Mesothelial cell of epicardium (in vitro differentiated cells): ENCODE measurements at places on chromosomes 7 and 10. TPM values are rescaled to one million over a fixed set of nuclear protein-coding genes. Genes with fewer than 3 reads are reported as not detected.

DNA sequence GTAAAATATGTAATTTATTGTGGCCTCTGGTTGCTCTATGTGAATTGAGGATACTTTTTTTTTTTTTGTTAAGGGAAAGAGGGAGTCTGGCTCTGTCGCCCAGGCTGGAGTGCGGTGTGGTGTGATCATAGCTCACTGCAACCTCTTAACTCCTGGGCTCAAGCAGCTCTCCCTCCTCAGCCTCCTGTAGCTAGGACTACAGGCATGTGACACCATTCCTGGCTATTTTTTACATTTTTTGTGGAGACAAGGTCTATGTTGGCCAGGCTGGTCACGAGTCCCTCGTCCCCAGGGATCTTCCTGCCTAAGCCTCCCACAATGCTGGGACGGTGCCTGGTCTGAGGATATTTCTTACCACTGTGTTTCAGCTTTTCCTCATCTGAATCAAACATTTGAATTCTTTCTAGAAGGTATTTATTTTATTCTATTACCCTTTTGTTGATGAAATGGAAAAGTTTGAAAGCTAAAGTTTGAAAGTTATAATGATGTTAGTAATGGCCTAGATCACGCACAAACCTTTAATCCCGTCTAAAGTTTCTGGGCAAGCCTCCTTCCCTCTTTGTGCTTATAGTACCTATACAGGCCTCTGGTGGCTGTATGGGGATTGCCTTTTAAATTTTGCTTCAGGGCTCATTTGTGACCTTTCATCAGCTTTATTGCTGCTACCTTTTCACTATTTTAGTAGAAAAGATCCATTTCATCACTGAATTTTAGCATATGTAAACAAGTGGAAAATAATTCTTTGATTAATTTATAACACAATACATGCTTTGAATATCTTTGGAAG, 2.0 kb downstream of the IFRD1 start:
- H3K36me3 ChIP-seq: peaks cover 7% of the 10 kb centered on the region
- no peak for DNase-seq
- H3K4me1 ChIP-seq: peaks cover 38% of the 10 kb centered on the region
- H3K4me3 ChIP-seq: peak overlapping the region; percentile 98

- H3K27me3 ChIP-seq: no peaks in the 10 kb centered on the region
- H3K36me3 ChIP-seq: no peaks in the 10 kb centered on the region
- no peak overlapping the region for H3K4me3 ChIP-seq
- no peak overlapping the region for H3K27ac ChIP-seq
- H3K4me1 ChIP-seq: no peaks in the 10 kb centered on the region
Observed at GRCh38 chr7:133458688-133459087, 205.8 kb downstream of the EXOC4 start.

DNA sequence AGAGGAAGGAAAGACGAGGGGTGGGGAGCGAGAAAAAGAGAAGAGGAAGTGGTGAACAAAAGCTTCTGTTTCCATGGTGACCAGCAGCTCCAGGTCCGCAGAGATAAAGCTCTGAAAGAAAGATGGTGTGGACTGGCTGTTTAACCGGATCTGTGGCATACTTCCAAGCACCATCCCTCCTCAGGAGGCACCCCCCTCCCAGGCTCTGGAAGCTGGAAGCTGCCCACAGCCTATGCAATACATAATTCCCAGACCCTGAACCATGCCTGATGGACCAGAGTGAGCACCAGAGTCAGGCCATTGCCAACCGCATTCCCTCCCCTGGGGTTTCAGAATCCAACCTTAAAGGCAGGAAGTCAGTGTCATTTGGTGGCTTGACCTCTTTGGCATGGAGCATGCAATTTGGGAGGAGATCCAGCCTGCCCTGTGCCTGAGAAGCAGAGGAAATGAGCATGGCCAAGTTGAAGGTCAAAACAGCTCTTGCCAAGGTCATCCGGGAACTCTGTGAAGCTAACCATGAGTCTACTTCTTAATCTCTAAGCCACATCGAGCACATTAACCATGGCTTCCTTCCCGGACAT, 22.2 kb upstream of the CPXM2 start:
- peaks cover 43% of the 10 kb centered on the region for H3K27me3 ChIP-seq
- no peak overlapping the region for H3K27ac ChIP-seq
- peaks cover 30% of the 10 kb centered on the region for H3K4me1 ChIP-seq
- H3K36me3 ChIP-seq: no peaks in the 10 kb centered on the region

The INA gene
- total RNA-seq: 1.1 to 1.2 TPM (median 1.2 TPM) in 3 replicates

DNA sequence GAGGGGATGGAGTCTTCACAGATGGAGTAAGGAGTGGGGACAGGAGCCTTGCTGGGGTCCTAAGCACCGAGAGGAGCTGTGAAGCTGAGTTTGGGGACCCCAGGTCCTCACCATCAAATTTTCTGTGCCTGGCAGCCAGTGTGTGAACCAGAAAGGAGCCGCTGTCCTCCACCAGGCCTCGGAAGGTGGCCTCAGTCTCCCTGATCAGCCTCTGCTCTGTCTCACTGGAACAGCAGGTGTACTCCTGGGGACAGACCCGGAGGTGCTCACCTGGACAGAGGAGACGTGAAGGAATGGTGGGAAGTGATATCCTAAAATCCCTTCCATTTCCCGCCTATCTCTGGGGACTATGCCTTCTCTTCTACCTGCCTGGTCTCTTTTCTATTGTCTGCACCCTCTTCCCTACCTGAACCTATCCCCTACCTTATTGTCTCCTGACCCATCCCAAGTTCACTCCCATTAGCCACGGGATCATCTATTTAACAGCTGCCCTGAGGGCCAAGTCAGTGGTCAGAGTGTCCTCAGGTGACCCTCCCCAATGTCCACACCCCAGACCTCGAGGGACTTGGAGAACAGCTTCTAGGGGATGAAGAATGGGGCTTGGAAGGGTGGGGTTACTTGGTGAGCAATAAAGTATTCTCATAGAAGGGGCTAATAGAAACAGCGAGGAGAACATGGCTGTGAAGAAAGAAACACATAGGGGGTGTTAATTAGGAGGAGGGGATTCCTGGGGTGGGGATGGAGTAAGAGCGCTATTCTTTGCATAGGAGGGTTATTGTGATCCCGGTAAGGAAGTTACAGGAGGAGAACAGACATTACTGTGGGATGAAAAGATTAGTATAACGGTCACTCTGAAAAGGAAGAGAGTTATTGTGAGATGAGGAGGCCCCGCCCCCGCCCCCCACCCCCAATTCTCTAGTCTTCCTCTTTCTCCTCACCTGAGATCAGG, 811 bp downstream of the GPC2 start:
- H3K27ac ChIP-seq: no peak overlapping the region
- H3K4me1 ChIP-seq: peaks cover 18% of the 10 kb centered on the region
- peak overlapping the region; percentile 90 for H3K4me3 ChIP-seq
- H3K27me3 ChIP-seq: peaks cover 3% of the 10 kb centered on the region
- DNase-seq: no peak

GRCh38 chr10:120365872-120366271, 91.2 kb upstream of the PLPP4 start:
- H3K36me3 ChIP-seq: no peaks in the 10 kb centered on the region
- H3K4me3 ChIP-seq: no peak overlapping the region
- no peak for DNase-seq
- H3K27me3 ChIP-seq: peaks cover 77% of the 10 kb centered on the region
- no peaks in the 10 kb centered on the region for H3K4me1 ChIP-seq

- H3K27me3 ChIP-seq: peaks cover 12% of the 10 kb centered on the region
- H3K27ac ChIP-seq: no peak overlapping the region
- peaks cover 17% of the 10 kb centered on the region for H3K4me1 ChIP-seq
- no peaks in the 10 kb centered on the region for H3K36me3 ChIP-seq
Observed at GRCh38 chr7:148914208-148914777, 30.2 kb upstream of the EZH2 start.

- no peak for DNase-seq
- H3K27ac ChIP-seq: no peak overlapping the region
- H3K4me1 ChIP-seq: peaks cover 6% of the 10 kb centered on the region
Observed at GRCh38 chr7:1839701-1840100, 169.6 kb downstream of the ELFN1 start.

The SPDYE9 gene
- 0.11 to 0.18 TPM in 2 of 3 replicates, not detected in the other for total RNA-seq

The MMRN2 gene
- total RNA-seq: 6.5 to 9.8 TPM (median 7.2 TPM) in 3 replicates

- no peak overlapping the region for H3K4me3 ChIP-seq
- H3K4me1 ChIP-seq: no peaks in the 10 kb centered on the region
- no peaks in the 10 kb centered on the region for H3K36me3 ChIP-seq
- no peak for DNase-seq
- no peak overlapping the region for H3K27ac ChIP-seq
Observed at GRCh38 chr7:12749069-12749468, 61.6 kb downstream of the ARL4A start.

DNA sequence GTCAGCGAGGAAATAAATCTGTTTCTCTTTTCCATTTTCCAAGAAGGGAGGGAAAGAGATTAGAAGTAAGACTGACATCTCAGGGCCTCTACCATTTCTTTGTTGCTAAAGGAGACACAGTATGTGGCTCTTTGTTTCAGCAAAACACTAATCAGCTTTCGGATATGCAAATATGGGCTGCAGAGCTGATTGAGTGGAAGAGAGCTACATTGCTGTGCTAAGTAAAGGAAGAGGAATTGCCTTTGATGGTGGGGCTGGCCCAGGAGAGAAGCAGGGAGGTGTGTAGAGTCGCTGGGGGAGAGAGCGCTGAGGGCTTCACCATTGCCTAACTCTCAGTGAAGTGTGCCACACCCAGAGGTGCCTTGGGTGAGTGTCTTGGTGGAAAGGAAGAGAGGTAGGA, 284.8 kb downstream of the SDK1 start:
- H3K36me3 ChIP-seq: peaks cover 1% of the 10 kb centered on the region
- DNase-seq: no peak
- no peak overlapping the region for H3K4me3 ChIP-seq
- H3K4me1 ChIP-seq: peaks cover 3% of the 10 kb centered on the region
- H3K27ac ChIP-seq: no peak overlapping the region

DNA sequence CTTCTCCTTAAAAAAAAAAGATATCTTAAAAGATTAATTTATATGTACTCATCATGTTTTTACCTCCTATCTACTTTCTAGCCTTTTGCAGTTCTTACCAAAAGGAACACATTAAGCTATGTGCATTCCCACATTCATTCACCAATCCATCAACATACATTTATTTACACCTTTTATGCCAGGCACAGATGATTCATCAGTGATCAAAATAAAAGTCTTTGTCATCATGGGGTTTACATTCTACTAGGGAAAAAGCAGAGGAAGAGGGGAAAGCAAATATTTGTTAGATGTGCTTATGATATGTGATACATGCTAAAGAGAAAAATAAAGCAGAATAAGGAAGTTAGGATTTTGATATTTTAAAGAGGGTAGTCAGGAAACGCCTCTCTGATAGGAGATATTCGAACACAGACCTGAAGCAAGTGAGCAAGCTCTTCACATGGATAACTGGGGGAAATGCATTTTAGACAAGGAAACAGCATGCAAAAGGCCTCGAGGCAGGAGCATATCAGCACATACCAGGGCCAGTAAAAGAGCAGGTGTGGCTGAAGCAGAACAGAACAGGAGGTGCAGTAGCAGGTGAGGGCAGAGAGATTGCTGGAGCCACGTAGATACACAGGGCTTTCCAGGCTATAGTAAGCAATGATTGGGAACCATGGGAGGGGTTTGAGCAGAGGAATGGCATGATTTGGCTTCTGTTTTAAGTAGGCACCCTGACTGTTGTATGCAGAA, 67.4 kb downstream of the REEP3 start:
- DNase-seq: no peak
- H3K27ac ChIP-seq: no peak overlapping the region
- H3K4me3 ChIP-seq: no peak overlapping the region
- peaks cover 19% of the 10 kb centered on the region for H3K4me1 ChIP-seq
- H3K27me3 ChIP-seq: no peaks in the 10 kb centered on the region

The PANK1 gene
- 24.0 to 27.2 TPM (median 24.4 TPM) in 3 replicates for total RNA-seq

DNA sequence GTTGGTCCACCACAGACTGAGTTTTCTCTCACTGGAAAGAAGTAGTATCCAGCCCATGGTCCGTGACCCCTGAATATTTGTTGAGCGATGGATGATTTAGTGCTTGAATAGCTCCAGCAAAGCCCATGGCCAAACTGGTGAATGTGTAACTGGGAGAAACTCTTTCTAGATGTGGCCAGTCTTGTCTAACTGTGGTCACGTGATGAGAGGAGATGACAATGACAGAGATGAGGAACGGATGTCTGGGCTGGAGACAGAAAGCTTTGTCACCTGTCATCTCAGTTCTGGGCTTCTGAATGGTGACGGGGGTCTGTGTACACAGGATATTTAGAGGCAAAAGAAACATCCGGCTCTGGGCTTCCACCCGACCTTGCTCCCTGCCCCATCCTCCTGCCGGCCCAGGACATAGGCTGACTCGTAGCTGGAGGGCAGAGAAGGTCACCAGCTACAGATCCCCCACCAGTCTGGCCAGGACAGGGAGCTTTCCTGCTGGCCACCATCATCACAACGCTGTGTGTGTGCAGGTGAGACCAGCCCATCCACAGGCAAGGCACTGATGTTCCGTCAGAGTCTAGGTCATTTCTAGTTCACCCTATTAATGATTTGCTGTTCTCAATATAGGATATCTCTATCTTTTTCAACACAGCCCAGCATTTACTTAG, 152.5 kb upstream of the TNS3 start:
- H3K4me1 ChIP-seq: peaks cover 30% of the 10 kb centered on the region
- no peaks in the 10 kb centered on the region for H3K36me3 ChIP-seq
- no peak overlapping the region for H3K27ac ChIP-seq

- H3K4me3 ChIP-seq: no peak overlapping the region
- H3K27me3 ChIP-seq: no peaks in the 10 kb centered on the region
- no peak for DNase-seq
- H3K27ac ChIP-seq: no peak overlapping the region
- peaks cover 7% of the 10 kb centered on the region for H3K4me1 ChIP-seq
Observed at GRCh38 chr7:80997841-80998240, 79.0 kb upstream of the SEMA3C start.

The FAM25G gene
- total RNA-seq: not detected in 3 replicates

GRCh38 chr7:66899552-66900280, 21.3 kb upstream of the TMEM248 start:
- no peak overlapping the region for H3K27ac ChIP-seq
- no peaks in the 10 kb centered on the region for H3K4me1 ChIP-seq
- no peak for DNase-seq
- H3K4me3 ChIP-seq: no peak overlapping the region

DNA sequence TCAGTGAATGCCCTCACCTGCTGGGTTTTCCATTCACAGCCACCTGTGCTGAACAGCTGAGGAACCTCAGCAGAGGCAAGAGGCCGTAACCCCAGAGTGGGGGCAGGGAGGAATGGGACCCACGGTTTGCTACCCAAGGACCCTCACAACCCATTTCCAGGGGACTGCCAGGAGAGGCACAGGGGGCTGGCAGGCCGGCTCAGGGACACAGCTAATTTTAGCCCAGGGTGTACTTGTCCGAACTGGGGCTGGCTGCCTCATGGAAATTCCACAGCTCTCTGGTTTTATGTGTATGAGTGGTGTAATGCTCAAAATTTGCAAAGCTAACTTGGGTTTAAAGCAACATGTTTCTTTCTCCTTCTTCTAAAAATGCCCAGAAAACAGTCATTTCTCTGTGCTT, 42.2 kb downstream of the MINDY4 start:
- H3K4me1 ChIP-seq: no peaks in the 10 kb centered on the region
- H3K36me3 ChIP-seq: no peaks in the 10 kb centered on the region
- no peak overlapping the region for H3K4me3 ChIP-seq
- no peaks in the 10 kb centered on the region for H3K27me3 ChIP-seq
- no peak for DNase-seq

The MUC3A gene
- 2.0 to 2.4 TPM (median 2.2 TPM) in 3 replicates for total RNA-seq

- DNase-seq: no peak
- no peak overlapping the region for H3K4me3 ChIP-seq
- no peaks in the 10 kb centered on the region for H3K4me1 ChIP-seq
Observed at GRCh38 chr7:42471573-42472174, 234.7 kb upstream of the GLI3 start.

GRCh38 chr7:68671671-68672070, 926.6 kb upstream of the AUTS2 start:
- H3K4me1 ChIP-seq: no peaks in the 10 kb centered on the region
- no peaks in the 10 kb centered on the region for H3K36me3 ChIP-seq
- no peak for DNase-seq
- no peak overlapping the region for H3K27ac ChIP-seq
- H3K27me3 ChIP-seq: peaks cover 13% of the 10 kb centered on the region
- no peak overlapping the region for H3K4me3 ChIP-seq

GRCh38 chr10:103273041-103273441, 3.9 kb upstream of the INA start:
- no peaks in the 10 kb centered on the region for H3K36me3 ChIP-seq
- H3K27ac ChIP-seq: no peak overlapping the region
- DNase-seq: no peak
